ENCODE measurements at places on chromosomes 7 and 10.

DNA sequence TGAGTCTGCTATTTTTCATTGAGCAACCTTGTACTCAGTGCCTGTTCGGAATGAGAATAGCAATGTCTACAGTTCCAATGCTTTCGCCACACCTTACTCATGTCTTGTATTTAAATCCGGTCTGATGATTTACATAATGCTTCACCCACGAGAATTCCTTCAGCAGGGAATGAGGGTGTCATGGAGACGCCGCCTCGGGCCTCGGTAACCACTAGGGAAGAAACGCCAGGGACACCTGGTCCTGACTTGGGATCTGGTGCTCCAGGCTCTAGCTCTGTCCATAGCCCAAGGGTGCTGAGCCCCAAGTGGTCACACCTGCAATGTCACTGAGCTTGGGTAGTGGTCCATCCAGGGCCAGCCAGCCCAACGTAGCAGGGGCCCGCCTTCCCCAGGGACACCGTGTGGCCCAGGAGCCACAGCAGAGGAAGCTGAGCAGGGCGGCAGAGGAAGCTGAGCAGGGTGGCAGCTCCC lies 37.4 kb downstream of the PRKAG2 start:
- no peak for DNase-seq

GRCh38 chr7:140314573-140315480 lies 83.5 kb downstream of the SLC37A3 start:
- no peak for DNase-seq

GRCh38 chr7:77524731-77525130 lies 12.4 kb upstream of the PTPN12 start:
- no peak for DNase-seq

DNA sequence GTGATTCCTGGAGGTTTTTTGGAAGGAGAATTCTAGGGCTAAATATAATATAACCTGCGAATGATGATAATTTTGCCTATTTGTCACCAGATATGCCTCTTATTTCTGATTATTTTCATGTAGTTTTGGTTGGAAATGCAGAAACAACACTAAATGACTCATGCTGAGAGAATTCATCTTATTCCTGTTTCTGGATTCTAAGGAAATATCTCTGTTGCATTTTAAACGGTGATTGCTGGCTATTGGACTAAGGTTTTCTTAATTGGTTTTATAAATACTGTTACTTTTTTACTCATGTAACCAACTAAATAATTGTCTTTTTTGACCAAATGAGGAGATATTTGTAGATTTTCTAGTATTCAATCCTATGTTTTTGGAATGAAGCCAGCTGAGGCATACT lies 204.9 kb upstream of the NPSR1 start:
- no peak for DNase-seq

DNA sequence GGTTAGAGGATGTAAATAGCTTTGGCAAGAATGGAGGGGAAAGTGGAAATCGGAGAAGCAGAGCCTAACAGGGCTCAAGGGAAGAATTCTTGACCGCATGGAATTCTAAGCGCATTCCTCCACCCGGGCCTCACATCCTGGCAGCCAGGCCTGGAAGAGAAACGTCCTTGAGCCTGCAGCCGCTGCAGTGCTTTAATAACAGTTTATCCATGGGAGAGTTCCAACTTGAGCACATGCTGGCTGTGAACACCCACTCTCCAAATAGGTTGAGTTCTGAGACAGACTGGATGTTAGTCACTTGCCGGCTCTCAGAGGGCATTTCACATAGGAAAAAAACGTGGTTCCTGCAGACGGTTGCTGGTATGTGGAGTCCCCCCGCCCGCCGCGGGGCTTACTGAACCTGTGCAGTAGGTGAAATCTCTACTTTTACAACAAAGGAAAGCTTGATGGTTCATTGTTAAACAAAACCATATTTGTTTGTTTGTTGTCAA lies 61.4 kb upstream of the STEAP1B start:
- DNase-seq, result peak; percentile 50

GRCh38 chr7:98210513-98211220 lies 572 bp upstream of the BHLHA15 start:
- peak; percentile 55 for DNase-seq

DNA sequence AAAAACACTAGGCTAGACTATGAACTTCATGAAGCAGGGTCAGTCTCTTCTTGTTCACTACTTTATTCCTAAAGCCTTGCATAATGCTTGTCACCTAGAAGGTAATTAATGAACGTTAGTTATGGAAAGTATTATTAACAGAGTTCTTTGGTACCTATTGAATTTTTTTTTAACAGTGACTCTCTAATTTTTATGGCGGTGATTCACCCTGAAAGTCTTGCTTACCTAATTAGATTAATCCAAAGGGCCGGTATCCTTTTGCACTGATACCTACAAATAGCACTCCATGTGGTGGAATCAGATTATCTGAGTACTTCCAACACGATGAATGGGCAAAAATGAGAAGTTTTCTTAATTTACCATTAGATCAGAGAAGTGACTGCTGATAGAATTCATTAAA lies 31.7 kb downstream of the STAM start:
- DNase-seq, result no peak

GRCh38 chr7:80182630-80183276 lies 48.1 kb downstream of the GNAI1 start:
- no peak for DNase-seq

- no peak for DNase-seq
These were observed 50.7 kb downstream of the SYPL1 start for GRCh38 chr7:106061301-106061979.

- DNase-seq, result no peak
These were observed 23.9 kb downstream of the NT5C3A start for GRCh38 chr7:33038639-33039038.

DNA sequence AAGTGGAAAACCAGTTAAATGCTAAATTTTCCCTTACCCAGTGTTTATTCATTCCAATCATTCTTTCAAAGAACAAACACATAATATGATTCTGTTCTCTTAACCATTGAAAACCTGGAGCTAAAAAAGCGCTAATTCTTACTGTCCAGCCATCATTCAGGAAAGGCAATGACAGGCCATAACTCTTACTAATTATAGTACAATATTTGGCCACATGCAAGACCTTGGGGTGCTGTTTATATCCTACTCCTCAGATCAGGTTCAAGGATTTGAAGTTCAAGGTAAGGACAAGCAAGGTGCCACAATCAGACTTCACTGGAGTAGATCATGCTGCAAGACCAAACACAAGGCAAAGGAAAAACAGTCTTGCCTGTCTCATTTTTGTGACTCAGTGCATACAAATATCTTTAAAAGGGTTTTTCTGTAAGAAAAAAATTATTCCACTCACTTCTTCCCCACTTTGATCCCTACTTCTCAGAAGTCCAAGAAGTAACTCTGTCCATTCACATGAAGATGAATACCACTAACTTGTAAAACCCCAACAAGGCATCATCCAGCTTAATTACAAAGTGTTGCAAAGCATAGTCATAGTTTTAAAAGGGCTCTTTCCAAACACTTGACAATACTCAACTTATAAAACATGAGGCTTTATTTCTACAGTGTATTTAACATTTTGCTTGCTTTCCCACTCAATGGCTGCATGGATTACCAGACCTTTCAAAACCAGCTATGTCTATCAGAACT lies 153.0 kb downstream of the DOCK4 start:
- DNase-seq, result no peak

GRCh38 chr10:14173706-14174594 lies 156.8 kb downstream of the FRMD4A start:
- peak; percentile 86 for DNase-seq

DNA sequence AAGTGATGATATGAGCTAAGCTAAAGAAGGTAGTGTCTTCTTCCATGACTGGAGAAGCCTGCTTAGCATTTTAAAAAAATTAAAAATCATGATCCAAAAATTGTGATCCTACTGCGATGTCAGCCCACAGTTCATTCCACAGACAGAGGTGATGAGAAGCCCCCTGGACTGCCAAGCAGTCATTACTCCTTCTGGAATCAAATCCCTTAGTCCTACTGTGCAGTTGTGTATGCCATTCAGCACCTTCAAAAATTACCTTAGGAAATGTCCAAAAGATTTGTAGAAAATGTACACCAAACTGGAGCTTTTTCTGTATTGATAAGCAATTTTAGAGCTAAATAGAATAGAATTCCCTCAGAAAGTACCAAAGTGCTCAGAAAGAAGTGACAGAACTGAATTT lies 283.5 kb upstream of the NFE2L3 start:
- DNase-seq, result no peak

GRCh38 chr7:11754933-11755332 lies 77.1 kb downstream of the THSD7A start:
- DNase-seq, result no peak

DNA sequence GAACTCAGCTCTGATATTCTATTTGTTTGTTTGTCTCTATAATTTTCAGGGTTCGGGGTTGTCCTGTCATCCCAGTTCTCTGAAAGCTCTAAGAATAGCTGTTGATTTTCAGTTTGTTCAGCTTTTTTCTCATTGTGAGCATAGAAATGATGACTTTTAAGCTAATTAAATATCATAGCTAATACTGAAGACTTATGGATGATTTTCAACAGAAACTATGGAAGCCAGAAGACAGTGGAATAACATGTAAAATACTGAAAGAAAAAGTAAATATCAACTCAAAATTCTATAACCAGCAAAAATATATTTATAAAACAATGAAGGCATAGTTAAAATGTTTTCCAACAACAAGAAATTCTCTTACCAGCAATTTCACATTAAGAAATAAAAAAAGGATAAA lies 96.4 kb upstream of the ETV1 start:
- no peak for DNase-seq

DNA sequence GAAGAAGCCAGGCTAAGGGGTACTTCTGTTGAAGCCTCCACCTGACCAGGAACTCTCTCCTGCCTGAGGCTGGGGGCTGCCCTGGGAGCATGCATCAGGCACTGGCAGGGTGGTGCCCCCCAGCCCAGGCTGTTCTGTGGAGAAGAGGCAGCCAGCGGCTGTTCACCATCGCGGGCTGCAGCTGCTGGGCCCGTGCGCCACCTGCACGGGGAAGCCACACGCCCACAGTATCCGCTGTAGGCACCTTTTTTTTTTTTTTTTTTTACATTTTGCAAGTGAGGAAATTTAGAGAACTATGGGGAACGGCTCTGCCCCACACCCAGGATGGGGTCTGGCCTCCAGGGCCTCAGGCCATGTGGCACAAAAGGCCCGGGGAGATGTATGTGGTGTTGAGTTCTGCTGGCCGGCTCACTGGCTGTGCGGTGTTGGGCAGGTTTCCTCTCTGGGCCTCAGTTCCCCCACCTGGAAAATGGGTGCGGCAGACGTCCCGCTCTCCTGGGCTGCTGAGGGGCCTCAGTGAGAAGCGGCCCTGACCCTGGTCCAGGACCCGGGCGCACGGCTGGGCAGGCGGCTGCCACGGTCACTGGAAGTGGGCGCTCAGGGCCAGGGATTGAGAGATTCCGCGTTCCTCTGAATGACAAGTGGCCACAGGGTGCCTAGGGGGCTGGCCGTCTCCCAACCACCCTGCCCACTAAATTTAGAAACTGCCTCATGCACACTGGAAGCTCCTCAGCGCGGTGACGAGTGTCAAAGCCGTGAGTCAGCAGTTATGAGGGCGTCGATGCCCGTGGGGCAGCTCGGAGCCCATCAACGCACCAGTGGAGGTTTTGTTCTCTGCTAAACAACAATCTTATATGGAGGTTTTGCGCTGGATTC lies 8.8 kb upstream of the INTS1 start:
- no peak for DNase-seq

DNA sequence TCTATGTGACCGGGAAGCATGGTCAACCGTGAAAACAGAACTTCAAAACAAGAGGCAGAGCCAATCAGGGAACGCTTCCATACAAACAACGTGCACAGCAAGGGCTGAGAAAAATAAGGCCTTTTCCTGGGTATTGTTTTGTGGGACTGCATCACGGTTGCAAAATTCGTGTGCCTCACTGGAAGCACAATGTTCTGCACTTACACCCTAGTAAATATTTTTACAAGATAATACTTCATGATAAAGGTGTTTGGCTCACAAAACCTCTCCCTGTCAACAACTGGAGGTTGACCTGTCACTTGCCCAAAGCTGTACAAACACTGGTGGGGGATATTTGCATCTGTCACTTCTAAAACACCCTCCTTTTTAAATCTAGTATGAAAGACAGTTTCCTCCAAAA lies 37.0 kb downstream of the KLF6 start:
- DNase-seq, result no peak

DNA sequence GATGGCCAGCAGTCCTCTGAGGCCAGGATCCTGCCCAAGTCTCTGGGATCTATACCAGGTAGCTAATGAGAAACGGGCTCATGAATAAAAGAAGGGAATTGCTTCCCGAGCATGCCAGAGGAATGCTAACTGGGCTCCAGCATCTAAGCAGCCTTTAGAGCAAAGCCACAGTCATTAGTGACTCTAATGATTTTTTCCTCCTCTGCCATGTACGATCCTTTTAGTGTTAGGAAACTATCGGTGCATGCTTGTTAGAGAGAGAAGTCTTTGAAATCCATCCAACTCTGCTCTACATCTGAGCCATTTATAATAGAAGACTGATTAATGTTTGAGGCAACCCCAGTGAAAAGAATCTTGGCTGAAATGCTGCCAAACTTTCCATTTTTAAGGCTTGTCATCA lies 124.9 kb upstream of the TCERG1L start:
- peak; percentile 80 for DNase-seq

GRCh38 chr10:14727465-14727864 lies 47.2 kb downstream of the FAM107B start:
- DNase-seq, result no peak

- no peak for DNase-seq
These were observed 25.2 kb upstream of the ITPRID1 start for GRCh38 chr7:31488562-31489203.

GRCh38 chr7:77912293-77912692 lies 113.7 kb downstream of the PHTF2 start:
- no peak for DNase-seq

DNA sequence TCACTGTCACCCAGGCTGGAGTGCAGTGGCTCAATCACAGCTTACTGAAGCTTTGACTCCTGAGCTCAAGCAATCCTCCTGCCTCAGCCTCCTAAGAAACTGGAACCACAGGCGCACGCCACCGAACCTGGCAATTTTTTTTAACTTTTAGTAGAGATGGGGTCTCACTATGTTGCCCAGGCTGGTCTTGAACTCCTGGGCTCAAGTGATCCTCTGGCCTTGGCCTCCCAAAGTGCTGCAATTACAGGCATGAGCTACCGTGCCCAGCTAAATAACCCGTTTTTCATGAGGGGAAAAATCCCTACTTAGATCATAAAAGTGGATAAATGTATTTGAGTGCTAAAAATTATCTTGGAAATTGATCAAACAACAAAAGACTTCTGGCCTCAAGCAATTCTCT lies 200.5 kb upstream of the IMMP2L start:
- DNase-seq, result no peak

- DNase-seq, result no peak
These were observed 553.4 kb upstream of the POM121L12 start for GRCh38 chr7:52482076-52482475.

- no peak for DNase-seq
These were observed 27.9 kb upstream of the R3HCC1L start for GRCh38 chr10:98106531-98106930.

- DNase-seq, result no peak
These were observed 28.4 kb downstream of the ARHGAP22 start for GRCh38 chr10:48576501-48576900.

DNA sequence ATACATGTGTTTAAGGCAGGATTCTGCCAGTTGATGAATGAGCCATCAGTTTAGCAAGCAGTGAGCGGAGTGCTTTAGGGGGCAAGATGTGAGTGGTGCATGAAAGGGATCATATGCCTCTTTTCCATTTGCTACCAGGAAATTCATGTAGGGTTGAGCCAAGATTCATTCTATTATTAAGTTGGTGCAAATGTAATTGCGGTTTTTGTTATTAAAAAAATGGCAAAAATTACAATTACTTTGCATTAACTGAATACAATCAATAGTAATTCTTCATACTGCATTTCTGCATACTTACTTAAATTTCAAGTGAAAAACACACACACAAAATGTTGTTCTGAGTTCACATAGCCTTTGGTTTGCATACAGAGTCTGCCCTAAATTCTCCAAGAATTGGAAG lies 30.1 kb upstream of the NAMPT start:
- no peak for DNase-seq
